ENCODE measurements at places on chromosomes 4 and X.

- no peak for DNase-seq
These were observed 118.3 kb downstream of the CDKL5 start for GRCh38 chrX:18543738-18544137.

DNA sequence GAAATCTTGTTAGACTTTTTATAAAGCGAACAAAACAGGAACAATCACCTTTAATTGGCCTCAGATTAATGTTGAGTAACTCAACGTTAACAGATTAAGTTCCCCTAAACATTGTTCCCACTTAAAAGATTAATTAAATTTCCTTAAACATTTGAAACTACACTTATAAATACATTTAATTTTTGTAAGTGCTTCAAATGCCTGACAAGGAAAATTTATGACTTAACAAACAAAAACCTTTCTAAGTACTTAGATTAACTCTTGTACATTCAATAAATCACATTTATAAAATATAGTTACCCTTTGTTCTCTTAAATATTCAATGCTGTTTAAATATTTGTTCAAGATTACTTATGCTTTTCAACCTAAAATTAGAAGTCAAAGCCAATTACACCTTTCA is 39.4 kb upstream of the OCIAD2 start:
- DNase-seq, result no peak

- DNase-seq, result no peak
These were observed 139.4 kb upstream of the BOD1L1 start for GRCh38 chr4:13766761-13767540.

DNA sequence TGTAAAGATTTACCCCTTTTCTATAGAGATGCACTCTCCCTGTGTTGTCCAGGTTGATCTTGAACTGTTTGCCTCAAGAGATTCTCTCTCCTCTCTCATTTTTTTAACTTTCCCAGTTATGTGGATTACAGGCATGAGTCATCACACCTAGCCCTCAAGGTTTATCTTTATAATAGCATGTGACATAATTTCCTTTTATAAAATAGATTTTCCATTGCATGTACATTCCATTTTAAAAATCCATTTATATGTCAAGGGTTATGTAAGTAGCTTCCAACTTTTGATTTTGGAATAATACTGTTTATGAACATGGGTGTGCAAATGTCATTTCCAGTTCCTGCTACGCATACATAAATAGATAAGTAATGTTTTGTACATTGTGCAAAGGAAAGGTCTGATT is 20.6 kb downstream of the ZNF721 start:
- no peak for DNase-seq

DNA sequence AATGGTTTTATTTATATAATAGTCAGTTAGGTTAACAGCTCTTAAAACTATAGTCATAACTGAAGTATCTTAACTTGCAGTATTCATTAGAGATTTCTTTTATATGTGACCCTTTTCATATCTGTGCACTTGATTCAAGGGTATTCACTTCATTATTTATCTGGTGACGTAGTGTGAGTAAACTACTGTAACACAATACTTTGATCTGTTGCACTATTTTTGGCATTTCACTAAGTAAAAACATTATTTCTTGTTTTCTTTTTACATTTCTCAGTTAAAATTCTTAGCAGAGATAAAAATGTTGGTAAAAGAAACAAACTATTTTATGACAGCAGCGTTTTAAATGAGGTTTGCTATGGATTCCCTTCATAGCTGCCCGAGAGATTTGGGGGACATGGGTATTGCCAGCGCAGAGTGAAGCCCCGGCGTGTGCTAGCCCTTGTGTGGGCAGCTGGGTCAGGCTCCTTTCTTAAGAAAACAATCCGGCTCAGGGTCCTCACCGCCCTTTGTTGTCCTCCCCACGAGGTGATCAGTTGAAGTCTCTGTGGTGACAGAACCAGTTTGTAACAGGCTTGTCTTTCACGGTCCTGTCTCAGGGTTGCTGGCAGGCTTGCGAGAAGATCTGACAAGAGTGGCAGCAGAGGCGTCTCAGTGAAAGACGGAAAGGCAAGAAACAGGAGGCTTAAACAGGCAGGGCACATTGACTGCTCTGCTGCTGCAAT is 293.4 kb downstream of the BMPR1B start:
- DNase-seq, result no peak

GRCh38 chrX:10423716-10424115 is 196.7 kb downstream of the MID1 start:
- no peak for DNase-seq

DNA sequence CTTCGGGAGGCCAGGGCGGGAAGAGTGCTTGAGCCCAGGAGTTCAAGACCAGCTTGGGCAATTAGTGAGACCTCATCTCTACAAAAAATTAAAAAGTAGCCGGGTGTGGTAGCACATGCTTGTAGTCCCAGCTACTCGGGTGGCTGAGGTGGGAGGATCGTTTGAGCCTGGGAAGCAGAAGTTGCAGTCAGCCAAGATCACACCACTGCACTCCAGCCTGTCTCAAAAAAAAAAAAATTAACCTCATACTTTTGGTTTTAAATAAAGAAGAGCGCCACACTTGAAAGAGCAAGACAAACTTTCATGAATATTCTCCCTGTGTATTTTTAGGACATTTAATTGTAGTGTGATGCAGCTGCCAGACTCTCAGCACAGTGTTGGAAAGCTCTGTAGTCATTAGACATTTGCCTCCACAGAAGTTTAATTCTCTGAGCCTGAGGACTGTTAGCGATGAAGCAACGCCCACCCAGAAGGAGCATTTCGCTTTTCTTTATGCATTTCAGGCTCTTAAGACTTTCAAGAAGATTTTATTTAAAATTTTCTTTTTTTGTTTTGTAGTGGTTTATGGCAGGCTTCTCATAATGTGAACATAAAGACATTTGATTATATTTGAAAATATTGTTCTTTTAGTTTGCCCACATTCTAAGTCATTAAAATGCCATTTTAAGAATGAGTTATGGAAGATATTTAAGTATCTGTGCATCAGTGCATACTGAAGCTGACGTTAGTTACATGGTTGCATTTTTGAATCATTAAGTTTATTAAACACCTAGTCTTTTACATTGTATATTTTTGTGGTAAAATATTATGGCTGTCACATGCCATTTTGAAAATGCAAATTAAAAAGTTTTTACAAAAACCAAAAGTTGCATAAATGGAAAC is 45.8 kb downstream of the DCLK2 start:
- no peak for DNase-seq

DNA sequence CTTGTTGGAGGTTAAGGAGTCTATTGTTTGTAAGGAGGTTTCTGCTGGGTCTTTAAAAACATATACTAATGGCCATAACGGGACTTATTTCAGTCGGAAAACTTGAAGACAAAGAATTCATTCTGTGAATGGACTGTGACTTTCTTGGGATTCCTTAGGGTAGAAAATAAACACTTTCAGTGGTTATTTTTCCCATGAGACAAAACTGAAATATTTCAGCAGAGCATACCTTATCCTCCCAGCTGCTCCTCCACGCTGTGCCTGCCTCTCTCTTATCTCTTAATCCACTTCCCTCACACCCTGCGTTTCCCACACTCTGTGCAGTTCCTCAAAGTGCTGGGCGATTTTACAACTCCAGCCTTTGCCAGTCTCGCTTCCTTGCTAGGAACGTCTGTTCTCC is 47.1 kb upstream of the SORBS2 start:
- DNase-seq, result no peak

DNA sequence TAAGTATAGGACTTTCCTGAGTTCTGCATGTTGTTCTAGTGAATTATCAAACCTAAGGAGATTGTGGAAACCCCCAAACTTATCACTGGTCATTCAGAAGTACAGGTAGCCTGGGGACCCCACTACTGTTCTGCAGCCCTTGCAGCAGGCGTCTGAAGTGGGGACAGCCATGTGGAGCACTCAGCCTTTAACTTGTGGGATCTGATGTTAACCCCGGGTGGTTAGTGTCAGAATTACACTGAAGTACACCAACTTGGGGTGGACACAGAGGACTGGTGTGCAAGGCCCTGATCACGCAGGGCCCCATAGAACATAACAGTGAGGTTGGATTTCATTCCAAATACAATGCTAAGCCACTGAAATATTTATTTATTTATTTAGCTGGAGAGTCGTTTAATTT is 103.7 kb downstream of the SCD5 start:
- DNase-seq, result no peak

DNA sequence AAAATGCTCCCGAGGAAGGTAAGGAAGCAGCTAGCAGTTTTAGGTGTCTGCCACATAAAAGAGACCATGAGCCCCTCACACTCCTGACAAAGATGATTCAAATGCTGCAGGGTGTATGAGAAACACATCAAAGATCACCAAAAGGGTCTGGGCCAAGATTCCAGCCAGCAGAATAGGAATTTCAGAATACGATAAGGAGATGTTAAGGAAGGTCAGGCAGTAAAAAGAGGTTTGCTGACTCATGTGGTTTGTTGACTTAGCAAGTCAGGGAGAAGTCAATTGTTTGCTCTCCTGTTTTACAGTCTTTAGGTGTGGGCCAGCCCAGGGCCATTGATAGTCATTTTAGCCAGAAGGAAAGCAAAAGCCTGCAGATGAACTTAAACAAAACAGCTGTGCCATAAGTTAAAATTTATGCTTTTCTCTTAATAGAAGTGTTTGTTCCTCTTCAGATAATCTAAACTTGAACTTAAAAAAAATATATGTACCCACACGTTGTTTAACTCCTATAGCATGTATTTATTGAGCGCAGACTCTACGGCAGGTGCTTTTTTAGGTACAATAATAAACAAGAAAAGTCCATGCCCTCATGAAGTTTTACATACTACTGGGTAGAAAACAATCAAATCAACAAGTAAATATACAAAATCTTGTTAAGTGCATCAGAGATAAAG is 115.6 kb downstream of the CAMK2D start:
- no peak for DNase-seq

DNA sequence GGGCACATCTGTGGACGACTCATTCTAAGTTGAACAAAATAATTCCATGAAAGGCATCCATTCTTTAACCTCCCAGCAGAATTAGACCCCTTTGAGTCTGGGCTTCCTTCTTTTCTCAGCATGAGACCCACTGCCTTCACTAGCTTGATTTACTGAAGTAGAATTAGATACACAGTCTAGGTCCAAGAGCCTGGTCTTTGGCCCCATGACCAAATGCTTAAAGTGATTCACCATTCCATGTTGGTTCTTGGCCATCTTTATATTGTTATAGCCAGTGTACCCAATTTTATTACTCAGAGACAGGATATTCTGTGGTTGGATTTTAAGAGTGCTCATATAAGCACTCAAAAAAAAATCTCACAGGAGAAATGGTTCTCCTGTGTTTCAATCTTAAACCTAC is 155.3 kb upstream of the GPC4 start:
- no peak for DNase-seq

DNA sequence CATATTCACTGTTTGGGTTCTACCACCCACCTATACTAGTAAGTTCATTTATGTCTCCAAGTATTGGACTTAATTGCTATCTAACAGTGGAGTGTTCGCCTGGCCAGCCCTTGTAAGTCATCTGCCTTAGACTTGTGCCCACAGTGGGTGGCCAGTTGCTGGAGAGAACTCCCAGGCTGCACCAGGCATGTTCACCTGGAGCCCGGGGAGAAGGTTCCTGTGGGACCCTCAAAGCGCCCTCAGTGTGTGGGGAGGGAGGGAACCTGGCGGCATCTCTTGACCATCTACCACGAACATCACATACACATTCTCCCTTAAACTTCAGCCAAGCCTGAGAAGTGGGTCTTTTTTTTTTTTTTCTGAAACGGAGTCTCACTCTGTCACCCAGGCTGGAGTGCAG is 138.1 kb downstream of the CPZ start:
- no peak for DNase-seq

DNA sequence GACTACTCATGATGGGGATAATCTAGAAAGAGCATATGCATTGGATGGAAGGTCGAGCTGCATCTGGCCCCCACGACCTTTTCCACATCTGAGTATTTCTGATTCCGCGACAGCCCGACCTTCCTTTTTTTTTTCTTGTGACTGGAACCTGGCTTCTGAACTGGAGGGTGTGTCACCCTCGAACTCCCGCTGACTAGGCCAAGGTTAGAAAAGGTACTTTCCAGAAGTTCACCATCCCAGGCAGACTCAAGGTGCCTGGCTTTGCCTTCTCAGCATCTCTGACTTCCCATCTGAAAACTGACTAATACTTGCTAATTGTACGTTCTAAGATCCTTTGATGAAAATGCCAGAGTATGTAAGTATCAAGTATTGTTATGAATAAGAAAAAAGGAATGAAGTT is 49.3 kb upstream of the CD40LG start:
- DNase-seq, result no peak

GRCh38 chr4:134470544-134470943 is 269.0 kb upstream of the PABPC4L start:
- no peak for DNase-seq

GRCh38 chr4:121360495-121360894 is 20.3 kb downstream of the QRFPR start:
- DNase-seq, result no peak

- no peak for DNase-seq
These were observed 37.9 kb downstream of the SGMS2 start for GRCh38 chr4:107862658-107863057.

DNA sequence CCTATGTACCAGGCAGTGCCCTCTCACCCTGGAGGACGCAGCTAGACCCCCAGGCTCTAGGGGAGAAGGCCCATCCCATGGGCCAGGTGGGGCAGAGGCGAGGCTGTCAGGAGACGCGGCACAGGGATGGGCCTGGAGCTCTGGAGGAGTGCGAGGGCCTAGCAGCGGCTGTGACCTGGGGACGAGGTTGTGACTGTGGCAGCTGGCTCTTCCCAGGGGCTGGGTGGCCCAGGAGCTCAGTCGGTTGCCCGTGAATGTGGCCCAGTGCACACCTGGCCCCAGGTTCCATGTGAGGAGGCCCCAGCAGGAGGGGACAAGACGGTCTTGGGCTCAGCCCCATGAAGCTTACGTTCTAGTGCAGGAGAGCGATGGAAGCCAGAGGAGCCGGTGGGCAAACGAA is 31.0 kb upstream of the ADRA2C start:
- no peak for DNase-seq

- DNase-seq, result no peak
These were observed 5.6 kb downstream of the G6PD start for GRCh38 chrX:154540897-154541535.

- DNase-seq, result no peak
These were observed 58.9 kb downstream of the DOCK11 start for GRCh38 chrX:118554511-118554910.

GRCh38 chr4:3419836-3420605 is 21.7 kb upstream of the HGFAC start:
- no peak for DNase-seq

Measured in cerebellar nuclear complex (tissue), 1 donor.